Islet precursor cell (in vitro differentiated cells): ENCODE measurements at places on chromosomes 1 and 21.

DNA sequence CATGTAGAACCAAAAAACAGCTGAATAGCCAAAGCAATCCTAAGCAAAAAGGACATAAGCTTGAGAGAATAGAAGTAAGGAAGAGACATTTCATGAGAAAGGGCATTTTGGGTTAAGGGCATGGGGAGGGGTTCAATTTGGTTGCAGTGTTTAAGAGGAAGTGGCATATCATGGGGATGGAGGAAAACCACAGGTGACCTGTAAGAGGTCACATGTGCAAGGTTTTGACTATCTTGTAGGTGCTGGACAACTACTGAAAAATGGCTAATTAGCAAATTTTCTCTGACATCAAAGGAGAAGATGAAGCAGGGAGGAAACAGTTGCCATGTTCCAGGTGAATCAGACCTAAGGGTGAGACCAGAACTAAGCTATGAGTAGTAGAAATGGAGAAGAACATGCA is 31.3 kb upstream of the ROR1 start:
- DNase-seq, result no peak

GRCh38 chr1:83697220-83697619 is 301.7 kb downstream of the TTLL7 start:
- no peak for DNase-seq

- peak; percentile 84 for DNase-seq
These were observed 9.2 kb downstream of the SLC2A1 start for GRCh38 chr1:42949312-42950115.

- DNase-seq, result no peak
These were observed 9.6 kb downstream of the DAP3 start for GRCh38 chr1:155698382-155699038.

GRCh38 chr1:160066829-160067745 is 2.9 kb downstream of the KCNJ10 start:
- DNase-seq, result no peak

DNA sequence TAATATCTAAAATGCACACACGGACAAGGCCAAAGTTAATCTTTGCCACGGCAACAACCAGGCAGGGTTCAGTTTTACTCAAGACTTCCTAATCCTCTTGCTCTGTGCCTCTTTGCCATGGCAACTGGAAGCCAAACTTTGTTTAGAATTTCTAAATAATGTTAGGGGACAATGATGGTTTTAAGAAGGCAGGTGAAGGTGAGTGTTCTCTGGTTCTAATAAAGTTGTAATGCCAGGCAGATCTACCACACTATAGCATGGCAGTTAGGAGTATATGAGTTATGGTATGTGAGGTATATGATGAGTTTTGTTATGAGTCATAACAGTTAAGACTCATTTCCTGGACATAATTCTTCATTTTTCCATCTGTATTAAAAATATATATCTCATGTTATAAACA is 2.7 kb downstream of the PTPRC start:
- no peak for DNase-seq

- peak; percentile 68 for DNase-seq
These were observed 74.5 kb downstream of the ITPKB start for GRCh38 chr1:226664413-226665101.

DNA sequence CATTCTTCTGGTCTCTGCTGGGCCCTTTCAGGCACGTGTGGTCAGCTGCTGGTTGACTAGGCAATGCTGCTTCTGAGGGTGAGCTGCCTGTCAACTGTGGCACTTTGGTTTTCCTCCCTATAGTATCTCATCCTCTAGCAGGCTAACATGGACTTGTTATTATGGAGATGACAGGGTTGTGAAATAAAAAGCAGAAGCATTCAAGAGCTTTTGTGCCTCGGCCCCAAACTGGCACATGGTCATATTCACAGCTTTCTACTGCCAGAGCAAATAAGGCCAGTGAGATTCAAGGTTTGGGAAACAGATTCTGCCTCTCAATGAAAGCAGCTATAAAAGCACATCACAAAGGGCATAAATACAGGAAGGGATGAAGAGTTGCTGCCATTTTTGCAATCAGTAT is 1.6 kb upstream of the ZNF124 start:
- no peak for DNase-seq

- DNase-seq, result no peak
These were observed 137.3 kb downstream of the SDCCAG8 start for GRCh38 chr1:243393096-243393495.

GRCh38 chr1:76238094-76238628 is 163.6 kb downstream of the ST6GALNAC3 start:
- peak; percentile 79 for DNase-seq

- DNase-seq, result peak; percentile 69
These were observed 61.0 kb downstream of the RUNX1 start for GRCh38 chr21:34988139-34988538.

DNA sequence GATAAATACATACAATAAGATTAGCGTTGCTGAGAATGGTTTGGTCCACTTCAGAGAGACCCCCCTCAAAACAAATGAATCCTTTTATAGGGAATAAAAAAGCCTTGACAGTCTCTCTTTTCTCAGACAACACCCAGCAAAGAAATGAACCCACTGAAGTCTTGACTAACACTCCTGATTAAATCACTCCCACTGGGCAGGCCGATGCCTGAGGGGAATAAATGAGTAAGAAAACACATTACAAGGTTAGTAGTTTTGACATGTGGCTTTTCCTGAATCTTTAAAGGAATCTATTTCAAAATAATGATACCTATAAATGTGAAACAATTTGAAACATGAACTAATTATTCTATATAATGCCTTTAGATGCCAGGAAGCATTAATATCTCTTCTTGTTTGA is 146.9 kb upstream of the POGK start:
- DNase-seq, result no peak

DNA sequence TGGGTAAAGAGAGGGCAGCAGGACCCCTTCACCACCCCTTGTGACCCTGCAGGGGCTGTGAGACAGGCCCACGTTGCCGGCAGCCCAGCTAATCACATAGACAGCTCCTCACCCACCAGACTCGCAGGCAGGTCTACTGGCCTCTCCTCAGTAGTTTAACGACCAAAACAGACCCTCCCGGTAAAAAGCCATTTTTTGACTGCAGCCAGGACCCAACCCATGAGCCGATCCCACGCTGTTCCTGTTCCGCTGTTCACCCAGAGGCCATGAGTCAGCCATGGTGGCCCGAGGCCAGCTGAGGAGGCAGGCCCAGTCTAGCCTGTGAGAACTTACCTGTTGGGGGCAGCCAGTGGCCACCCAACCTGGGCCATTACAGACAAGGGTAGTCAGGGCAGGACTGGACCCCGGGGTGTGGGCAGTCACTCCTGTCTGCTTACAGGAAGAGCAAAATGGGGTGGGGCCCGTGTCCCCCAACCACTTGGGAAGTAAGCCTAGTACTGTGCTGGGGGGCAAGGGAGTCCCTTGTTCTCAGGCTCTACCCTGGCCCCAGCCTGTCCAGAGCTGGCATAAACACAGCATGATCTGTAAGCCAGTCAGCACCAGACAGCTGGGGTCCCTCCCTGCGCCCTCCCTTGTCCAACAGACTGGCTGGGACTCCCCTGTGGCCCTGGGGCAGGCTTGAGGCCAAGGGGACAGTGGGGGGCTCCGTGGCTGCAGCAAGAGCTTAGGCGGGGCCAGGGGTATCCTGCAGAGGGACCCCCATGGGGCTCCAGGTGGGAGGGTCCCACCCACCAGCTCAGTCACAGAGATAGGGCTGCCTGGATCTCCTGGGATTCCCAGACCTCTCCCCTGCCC is 61.9 kb downstream of the WNT9A start:
- peak; percentile 83 for DNase-seq

DNA sequence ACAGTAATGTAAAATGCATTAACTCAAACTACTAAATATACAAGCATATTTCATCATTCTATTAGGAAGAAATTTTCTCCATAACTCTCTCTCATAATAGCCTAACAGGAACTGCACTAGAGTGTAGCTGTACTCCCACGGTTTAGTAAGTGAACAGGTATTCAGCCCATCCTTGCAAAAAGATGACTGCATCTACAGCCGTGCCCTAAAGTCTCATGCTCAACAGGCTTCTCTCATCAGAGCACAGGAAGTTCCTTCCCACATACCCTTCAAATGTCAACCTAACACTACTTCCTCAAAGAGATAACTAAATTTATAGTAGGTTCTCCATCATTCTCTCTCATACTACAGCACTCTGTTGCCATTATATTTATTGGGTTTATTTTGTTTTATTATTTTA is 251.6 kb downstream of the AKT3 start:
- DNase-seq, result peak; percentile 56

- no peak for DNase-seq
These were observed 30.0 kb downstream of the CACHD1 start for GRCh38 chr1:64499966-64500365.

GRCh38 chr1:170661646-170662411 is 2.1 kb upstream of the PRRX1 start:
- peak; percentile 70 for DNase-seq

GRCh38 chr1:66370462-66370971 is 163.4 kb upstream of the SGIP1 start:
- DNase-seq, result no peak

GRCh38 chr1:185393815-185394214 is 76.8 kb upstream of the IVNS1ABP start:
- no peak for DNase-seq

GRCh38 chr1:96510911-96511310 is 210.7 kb upstream of the PTBP2 start:
- DNase-seq, result no peak

GRCh38 chr21:28937737-28938136 is 54.9 kb downstream of the LTN1 start:
- DNase-seq, result no peak

DNA sequence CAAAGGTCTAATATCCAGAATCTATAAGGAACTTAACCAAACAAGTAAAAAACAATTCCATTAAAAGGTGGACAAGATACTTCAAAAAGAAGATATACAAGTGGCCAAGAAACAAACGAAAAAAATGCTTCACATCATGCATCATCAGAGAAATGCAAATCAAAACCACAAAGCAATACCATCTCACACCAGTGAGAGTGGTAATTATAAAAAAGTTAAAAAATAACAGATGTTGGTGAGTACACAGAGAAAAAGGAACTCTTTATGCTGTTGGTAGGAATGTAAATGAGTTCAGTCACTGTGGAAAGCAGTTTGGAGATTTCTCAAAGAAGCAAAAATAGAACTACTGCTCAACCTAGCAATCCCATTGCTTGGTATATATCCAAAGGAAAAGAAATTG is 218.6 kb downstream of the SLC44A5 start:
- DNase-seq, result no peak

- no peak for DNase-seq
These were observed 85.0 kb upstream of the AK4 start for GRCh38 chr1:65063025-65063424.

- DNase-seq, result no peak
These were observed 374.0 kb downstream of the NEGR1 start for GRCh38 chr1:71908303-71908702.

DNA sequence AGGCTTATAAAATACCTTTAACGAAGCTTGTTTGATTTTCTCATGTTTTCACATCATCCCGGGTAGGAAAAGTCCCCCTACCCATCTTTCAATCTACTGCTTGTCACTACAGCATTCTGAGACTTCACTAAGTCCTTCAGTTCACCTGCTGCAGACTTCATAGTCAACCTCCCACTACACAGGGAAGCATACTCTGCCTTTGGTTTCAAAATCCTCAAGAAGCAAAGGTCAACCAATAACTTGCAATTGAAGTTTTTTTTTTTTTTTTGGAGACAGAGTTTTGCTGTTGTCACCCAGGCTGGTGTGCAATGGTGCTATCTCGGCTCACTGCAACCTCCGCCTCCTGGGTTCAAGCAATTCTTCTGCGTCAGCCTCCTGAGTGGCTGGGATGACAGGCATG is 4.7 kb upstream of the PTPN22 start:
- no peak for DNase-seq

DNA sequence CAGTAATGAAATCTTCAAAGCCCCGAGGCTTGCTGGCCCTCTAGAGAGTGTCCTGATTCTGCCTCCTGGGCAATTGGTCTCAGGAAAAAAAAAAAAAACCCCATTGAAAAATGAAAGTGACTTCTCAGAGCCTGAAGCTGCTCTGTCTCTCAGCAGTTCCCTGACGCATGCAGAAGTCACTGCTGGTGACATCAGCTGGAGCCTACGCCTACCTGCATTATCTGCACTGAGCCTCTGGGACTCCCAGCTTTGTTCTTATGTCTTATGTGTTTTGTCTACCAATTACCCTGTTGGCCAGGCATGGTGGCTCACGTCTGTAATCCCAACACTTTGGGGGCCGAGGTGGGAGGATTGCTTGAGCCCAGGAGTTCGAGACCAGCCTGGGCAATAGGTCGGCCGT is 10.1 kb upstream of the SLC25A33 start:
- DNase-seq, result no peak

- DNase-seq, result peak; percentile 90
These were observed 110.4 kb downstream of the SYT2 start for GRCh38 chr1:202599669-202600431.

DNA sequence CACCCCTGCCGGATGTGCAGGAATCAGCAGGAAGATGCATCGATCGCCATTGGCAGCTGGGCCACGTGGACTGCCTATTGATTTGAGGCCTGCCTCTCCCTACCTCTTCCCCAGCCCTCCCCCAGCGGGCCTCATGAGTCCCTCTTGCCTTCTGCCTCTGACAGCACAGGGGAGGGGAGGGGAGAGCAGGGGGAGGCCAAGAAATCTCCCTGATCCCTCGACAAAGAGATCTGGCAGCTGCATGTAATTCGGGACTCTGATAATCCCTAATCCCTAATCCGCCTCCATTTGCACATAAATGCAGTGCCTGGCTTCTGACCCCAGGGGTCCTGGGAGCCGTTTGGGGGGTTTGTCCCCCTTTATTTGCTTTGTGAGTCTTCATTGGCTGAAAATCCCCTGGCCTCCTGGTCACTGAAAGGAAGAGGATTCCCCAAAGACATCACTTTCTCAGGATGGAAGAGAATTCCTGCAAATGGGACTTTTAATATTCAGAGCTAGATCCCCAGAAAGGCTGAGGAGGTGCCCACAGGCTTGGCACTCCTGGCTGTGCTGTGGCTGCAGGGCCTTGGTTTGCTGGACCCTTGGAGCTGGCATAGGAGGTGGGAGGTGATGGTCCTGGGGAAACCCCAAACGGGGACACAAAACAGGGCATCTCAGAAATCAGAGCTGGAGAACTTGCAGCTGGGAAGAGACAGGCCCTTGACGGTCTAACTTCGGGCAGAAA is 239.4 kb upstream of the POU3F1 start:
- no peak for DNase-seq

DNA sequence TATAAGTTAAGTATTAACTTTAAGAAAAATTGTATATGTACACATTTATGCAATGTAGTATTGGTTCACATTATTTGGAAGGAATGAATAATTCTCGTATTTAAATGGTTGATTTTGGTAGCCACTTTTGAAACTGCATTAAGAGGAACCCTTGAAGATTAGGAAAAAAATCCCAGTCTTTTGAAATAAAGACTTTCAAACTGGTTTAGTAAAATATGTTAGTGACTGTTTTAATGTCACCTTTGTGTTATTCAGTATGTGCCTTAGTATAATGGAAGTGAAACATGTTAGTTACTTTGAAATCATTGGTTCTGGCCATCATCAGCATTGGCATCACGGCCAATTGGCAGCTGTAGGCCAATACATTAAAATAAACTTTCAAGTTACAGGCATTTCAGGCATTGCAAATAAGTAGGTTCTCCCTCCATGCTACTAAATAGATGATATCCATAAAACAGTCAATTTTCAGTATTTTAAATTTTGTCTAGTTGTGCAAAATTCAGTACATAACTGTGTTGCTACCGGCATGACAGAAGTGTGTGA is 4.4 kb downstream of the MIER1 start:
- no peak for DNase-seq

GRCh38 chr21:26916799-26917198 is 50.1 kb downstream of the ADAMTS5 start:
- no peak for DNase-seq

GRCh38 chr1:180235077-180235501 is 5.0 kb downstream of the LHX4 start:
- peak; percentile 54 for DNase-seq

- no peak for DNase-seq
These were observed 218.1 kb downstream of the ST6GALNAC3 start for GRCh38 chr1:76292418-76293184.
